ENCODE measurements at places on chromosomes 12 and 14. TPM values are rescaled to one million over a fixed set of nuclear protein-coding genes. Genes with fewer than 3 reads are reported as not detected.

TMEM233 gene
- under 0.01 TPM for total RNA-seq

FAM90A1 gene
- total RNA-seq: not detected

FOXG1 gene
- total RNA-seq: 0.83 TPM

ATG14 gene
- 19.4 TPM for total RNA-seq

SPTB gene
- total RNA-seq: under 0.01 TPM

KRT8 gene
- 5.6 TPM for total RNA-seq

AVPR1A gene
- not detected for total RNA-seq

FBRSL1 gene
- 3.6 TPM for total RNA-seq

SPIC gene
- not detected for total RNA-seq

TCL1A gene
- total RNA-seq: not detected

TAS2R30 gene
- total RNA-seq: 3.6 TPM

TROAP gene
- total RNA-seq: 11.9 TPM

SLC6A12 gene
- total RNA-seq: not detected

CAPZA3 gene
- not detected for total RNA-seq

All from smooth muscle cell of trachea (primary cell).